ENCODE measurements at places on chromosomes 1 and 21.

DNA sequence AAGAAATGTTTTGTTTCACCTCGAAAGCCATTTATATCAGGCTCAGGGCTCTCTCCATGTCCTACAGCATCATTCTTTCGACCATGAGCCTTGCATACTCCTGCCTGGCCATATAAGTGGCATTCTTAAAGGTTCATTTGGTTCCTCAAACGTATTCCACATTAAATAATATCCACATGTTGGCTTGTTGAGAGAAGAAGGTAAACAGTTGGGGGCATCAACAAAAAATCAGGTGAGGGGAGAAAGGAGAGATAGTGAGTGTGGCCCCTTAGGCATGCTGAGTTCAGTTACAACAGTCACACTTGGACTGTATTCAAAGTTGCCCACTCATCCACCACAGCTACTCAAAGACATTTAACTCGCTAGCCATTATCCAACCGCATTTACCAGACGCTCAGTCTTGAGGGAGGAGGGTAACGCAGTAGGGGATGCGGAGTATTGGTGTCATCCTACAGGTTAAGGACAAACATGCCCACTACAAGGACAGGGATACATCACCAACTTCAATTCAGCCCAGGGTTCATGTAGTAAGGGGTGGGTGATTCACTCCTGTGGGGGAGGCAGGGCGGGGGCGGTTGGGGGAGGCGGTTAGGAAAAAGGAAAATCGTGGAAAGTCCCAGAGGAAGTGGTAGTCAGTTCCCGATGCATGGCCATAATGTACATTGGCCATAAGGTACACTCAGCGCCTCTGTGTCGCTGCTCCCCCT, 1.4 kb downstream of the ZNF697 start:
- DNase-seq: no peak

DNA sequence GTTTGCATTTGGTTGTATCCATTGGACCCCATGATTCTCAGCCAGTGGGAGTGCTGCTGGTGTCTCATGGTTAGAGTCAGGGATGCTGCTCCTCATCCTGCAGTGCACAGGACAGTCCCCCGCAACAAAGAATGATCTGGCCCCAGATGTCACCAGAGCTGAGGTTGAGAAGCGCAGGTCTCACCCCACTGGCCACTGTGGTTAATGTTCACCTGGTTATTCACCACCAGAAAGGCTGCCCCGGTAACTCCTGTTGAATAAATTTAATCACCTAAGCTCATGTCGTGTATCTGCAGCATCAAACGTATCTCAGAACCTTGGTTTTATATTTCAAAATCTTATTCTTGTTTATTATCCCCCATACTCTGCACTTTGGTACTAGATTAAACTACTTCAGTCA, 75.8 kb downstream of the ATP5PO start:
- no peak for DNase-seq

- no peak for DNase-seq
Observed at GRCh38 chr21:18529254-18529653, 125.7 kb upstream of the TMPRSS15 start.

DNA sequence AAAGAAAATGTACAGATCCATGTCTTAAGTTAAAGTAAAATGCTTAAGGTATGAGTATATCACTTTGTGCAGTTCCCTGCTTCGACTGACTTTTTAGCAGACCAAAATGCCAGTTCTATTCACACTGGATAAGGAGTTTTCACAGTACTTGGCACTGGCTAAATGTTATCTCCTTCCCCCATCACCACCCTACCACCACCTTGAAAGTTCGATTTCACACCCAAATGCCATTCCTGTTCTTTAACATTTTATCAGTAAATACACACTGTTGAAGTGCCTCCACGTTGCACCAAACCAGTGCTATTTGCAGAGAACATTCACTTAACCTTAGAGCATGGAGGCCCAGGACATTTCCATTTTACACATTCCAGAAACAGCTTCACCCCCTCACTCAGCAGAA, 100.0 kb downstream of the URB2 start:
- DNase-seq: no peak

GRCh38 chr1:151512801-151513625, 1.8 kb downstream of the CGN start:
- DNase-seq: no peak

- DNase-seq: no peak
Observed at GRCh38 chr1:117107364-117107763, 14.2 kb downstream of the TRIM45 start.
